ENCODE measurements at places on chromosomes 6 and 20. TPM values are rescaled to one million over a fixed set of nuclear protein-coding genes. Genes with fewer than 3 reads are reported as not detected.

TDRD6 gene
- not detected for total RNA-seq

DSP gene
- total RNA-seq: 48.6 TPM

EYA4 gene
- total RNA-seq: 10.0 TPM

ARFGEF3 gene
- total RNA-seq: 0.58 TPM

PAK5 gene
- not detected for total RNA-seq

RBPJL gene
- not detected for total RNA-seq
